ENCODE measurements at places on chromosomes 7 and 10.
A peak's percentile ranks its signal among the peaks of the same experiment; 100 is the strongest.

DNA sequence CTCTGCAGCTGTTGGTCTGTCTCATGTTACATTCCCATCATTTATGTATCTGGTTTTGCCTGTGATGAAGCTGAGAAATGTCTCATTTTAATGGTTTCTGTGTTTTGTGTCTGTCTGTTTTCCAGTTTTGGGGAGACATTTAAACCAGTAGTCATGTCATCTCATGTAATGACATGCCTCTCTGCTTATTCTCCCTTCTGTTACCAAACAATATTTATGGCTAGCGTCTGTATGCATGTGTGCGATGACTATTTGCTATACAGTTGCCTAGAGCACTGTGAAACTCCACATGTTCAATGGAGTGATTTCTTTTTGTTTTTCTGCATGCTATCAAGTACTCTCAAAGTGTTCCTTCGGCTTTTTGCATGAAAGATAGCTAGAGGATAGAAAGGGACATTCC lies 132.0 kb downstream of the ST7 start:
- no peak for DNase-seq

- no peak for DNase-seq
Observed at GRCh38 chr7:83486536-83486935, 162.4 kb downstream of the SEMA3E start.

GRCh38 chr10:3526727-3527501 lies 258.1 kb downstream of the KLF6 start:
- DNase-seq, result no peak

GRCh38 chr10:12724807-12725579 lies 276.5 kb downstream of the CCDC3 start:
- DNase-seq, result no peak

DNA sequence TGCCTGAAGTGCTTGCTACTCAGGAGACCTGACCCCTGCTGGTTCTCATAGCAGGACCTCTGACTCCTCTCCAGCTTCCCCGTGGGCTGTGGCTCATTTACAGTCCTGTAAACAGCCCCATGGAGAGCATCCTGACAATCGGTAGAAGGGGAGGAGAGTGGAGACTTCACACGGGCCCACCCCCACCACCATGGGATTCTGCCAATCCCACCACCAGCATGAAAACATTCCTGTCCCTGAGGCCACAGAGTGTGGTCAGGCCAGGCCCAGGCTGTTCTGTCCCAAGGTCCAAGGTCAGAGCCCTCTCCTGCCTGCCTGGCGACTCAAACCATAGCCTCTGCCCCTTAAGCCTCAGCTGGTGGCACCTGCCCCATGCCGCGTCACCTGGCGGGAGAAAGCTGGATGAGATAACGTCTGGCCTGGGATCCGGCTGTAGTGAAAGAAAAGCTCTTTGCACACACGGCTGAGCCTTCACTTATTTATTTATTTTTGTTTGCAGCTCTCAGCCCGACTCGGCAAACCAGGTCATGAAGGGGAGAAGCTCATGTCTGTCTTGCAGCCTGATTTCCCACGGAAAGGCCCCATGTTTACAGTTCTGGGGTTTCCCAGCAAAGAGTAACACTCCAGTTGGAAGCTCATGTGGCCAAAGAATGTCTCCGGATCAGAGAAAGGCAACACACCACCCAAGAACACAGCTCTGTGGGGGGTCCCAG lies 293.6 kb upstream of the ZMIZ1 start:
- DNase-seq, result no peak

GRCh38 chr10:115969591-115969990 lies 303.4 kb downstream of the GFRA1 start:
- no peak for DNase-seq

DNA sequence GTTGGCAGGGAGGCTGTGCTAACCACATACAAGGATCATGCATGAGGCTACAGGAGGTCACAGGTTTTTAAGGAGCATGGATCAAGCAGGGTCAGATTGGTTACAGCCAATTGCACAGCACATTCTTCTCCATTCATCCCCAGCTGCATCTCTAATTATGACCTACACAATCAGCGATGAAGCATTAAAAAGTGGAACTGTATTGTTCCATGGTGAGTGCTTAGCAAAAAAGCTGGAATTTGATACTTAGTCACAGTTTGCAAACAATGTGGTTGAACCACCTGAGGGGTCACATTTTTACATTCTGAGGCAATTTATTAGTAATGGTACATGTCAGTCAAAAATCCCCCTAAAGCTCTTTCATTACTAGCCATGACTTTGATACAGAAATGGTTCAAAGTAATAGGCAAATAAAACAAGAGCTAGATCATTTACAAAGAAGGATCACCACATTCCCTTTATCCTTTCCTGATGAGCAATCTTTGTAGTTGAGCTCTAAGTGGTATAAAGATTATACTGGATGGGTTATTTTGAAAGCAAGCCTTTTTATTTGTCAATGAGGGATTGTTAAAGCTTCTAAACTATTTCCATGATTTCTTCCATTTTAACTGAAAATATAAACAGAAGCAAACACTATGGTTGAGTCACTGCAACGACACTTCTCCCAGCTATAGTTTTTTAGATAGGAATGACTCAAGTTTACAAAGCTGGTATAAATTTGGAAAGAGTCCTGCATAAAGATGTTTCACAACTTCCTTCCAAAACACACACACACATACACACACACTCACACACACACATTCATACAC lies 217.8 kb upstream of the SEMA3A start:
- no peak for DNase-seq

GRCh38 chr7:81776161-81776560 lies 6.3 kb upstream of the HGF start:
- no peak for DNase-seq

- DNase-seq, result no peak
Observed at GRCh38 chr10:127679642-127680255, 57.2 kb upstream of the FOXI2 start.

- DNase-seq, result no peak
Observed at GRCh38 chr7:7272294-7272693, 90.0 kb downstream of the C1GALT1 start.

- no peak for DNase-seq
Observed at GRCh38 chr10:122263971-122264370, 7.1 kb upstream of the BTBD16 start.

DNA sequence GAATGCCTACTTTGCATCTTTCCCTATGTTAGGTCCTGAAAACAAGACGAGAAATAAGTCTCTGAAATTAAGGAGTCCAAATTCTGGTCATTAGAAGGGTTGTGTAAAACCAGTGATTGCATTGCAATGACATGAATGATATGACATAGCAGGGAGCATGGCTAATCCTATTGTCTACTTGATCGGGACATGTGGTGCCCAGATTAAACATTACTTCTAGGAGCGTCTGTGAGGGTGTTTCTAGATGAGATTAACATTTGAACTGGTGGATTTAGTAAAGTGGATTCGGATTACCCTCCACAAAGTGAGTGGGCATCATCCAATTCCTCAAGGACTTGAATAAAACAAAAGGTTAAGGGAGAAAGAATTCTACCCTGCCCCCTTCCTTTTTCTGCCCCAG lies 434.9 kb upstream of the KLF6 start:
- no peak for DNase-seq

DNA sequence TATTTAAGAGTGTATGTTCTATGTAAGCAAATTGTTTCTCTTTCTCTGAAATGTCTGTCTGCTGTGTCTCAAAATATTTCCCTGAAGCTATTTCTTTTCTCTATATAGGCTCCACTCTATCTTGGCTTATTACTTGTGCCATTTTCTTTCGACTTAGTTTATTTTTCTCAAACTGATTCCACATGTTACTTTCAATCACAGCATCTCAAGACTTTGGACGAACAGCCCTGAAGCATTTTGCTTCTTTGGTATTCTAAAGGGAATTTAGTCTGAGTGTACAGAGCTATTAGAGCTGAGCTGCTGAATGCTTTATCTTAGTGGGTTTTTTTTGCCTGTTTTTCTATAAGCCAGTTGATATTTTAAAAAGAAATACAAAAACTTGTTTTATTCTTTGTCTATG lies 95.7 kb downstream of the PLXDC2 start:
- no peak for DNase-seq

DNA sequence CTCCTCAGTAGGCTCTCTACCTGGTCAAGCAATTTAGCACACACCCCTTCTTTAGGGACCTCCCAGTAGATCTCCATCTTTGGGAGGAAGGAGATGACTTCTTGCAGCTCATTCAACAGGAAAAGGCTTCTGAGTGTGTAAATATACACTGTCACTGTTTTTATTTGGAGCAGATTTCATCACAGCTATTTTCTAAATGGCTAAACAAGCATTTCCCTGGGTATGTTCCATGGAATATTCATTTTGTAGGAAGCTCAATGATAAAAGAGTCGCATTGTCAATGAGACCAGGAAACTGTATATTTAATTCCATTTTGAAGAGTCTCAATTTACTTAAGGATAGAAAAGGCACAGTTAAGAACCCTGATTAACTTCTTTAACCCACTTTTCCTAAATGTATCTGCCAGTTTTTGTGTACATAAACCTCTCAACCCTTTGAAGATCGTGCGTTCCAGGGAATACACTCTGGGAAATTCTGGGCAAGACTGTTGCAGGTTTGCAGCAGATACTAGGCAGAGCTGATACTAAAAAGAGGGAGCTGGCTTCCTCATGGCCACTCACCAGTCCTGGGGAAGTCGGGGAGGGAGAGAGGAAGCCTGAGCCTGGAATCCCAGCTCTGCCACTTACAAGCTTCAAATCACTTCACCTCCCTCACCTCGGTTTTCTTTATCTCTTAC lies 10.1 kb downstream of the LGI1 start:
- DNase-seq, result no peak

DNA sequence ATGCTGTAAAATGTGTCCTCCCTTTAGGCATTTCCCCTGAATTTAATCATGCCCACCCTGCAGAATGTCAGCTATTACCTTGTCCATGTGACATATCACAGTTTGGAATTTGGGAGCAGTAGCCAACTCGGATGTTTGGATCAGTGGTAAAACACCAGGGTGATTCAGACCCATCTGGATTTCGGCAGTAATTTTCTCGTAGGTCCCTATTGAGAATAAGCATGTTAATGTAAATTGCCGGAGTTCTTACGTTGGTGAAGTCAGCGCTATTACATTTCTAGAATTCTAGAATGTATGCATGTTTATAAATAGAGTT lies 44.1 kb downstream of the HGF start:
- no peak for DNase-seq

- peak; percentile 13 for DNase-seq
Observed at GRCh38 chr7:29924684-29925083, 64.9 kb downstream of the SCRN1 start.

- no peak for DNase-seq
Observed at GRCh38 chr7:116315803-116316202, 105.5 kb downstream of the TES start.

DNA sequence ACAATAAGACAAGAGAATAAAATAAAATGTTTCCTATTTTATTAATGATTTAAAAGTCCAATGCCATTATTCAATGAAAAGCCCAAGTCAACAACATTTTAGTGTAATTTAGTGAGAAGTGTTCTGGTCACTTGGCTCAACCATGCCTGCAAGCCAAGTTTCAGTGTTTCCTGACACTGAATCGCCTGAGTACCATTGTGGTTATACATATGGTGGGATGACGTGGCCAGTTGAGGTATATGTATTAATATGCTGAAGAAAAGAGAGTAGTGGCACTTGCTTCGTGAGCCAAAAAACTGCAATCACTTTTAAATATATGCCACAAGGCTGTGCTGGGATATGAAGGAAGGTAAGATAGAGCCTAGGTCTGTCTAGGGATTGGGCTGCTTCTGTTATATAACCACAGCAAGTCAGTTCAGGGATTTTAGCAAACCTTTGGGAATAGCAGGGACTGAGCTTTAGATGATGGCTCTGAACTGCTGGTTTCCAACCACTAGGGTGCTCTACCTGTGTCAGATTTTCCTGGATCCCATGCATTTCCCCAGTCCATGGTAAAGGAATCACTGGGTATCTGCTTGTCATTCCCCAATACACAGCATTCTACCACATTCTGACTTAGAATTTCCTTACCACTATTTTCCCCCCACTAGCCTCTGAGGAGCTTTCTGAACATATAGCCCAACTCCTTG lies 214.0 kb upstream of the PRPS1L1 start:
- no peak for DNase-seq

- DNase-seq, result no peak
Observed at GRCh38 chr10:113496111-113497109, 56.4 kb upstream of the HABP2 start.

DNA sequence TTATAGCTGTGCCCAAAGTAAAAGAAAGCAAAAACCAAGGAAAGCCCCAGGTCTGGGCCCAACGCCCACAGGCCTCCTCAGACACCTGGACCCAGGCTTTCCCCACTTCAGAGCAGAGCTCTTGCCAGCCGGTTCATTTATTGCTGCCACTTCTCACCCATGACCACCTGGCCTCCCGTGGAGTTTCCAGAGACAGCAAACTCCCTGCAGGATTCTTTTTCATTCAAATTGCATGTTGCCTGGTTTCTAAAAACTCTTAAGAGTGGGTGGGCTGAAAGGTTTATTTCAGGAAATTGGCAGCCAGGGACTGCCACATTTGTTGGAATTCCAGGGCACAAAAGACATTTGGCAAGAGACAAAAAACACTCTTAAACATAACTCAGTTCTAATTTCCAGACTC lies 4.7 kb downstream of the VOPP1 start:
- DNase-seq, result no peak

GRCh38 chr10:48214716-48215485 lies 59.6 kb downstream of the FRMPD2 start:
- no peak for DNase-seq

GRCh38 chr7:140649556-140650205 lies 9.1 kb upstream of the DENND2A start:
- DNase-seq, result no peak

DNA sequence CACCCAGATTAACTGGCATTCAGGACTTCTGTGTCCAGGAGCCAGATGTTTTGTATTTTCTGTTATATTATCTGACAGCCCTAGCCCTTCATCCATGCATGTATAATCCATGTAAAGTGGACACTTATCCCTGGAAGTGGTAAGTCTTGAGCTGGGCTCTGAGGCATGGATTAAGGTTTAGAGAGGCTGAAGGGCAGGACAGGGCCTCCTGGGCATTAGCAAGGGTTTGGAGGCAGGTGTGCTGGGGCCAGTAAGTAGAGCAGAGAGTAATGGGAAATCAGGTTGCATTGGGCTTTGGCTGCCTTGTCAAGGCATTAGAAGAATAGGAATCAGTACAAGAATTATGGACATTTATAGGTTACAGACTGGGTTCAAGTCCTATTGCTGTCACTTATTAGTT lies 138.0 kb downstream of the DYNC1I1 start:
- DNase-seq, result no peak

GRCh38 chr7:105364684-105365083 lies 24.0 kb downstream of the SRPK2 start:
- DNase-seq, result no peak
